ENCODE measurements at places on chromosomes 11 and 22.

DNA sequence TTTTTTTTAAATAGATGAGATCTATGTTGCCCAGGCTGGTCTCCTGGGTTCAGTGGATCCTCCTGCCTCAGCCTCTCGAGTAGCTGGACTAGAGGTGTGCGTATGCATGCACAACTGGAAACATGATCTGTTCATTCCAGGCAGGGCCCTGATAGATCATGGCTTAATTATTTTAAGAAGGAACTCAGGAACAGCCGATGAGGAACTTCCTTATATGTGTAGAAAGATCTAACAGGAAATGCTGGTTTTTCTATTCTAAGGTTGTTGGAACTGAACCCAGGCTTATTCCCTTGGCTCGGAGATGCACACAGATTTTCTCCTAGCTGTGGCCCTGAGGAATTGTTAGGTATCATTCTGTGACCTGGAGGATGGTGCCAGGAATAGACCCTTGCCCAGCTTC, 32.4 kb downstream of the SPECC1L start:
- ATAC-seq = peak; percentile 20

DNA sequence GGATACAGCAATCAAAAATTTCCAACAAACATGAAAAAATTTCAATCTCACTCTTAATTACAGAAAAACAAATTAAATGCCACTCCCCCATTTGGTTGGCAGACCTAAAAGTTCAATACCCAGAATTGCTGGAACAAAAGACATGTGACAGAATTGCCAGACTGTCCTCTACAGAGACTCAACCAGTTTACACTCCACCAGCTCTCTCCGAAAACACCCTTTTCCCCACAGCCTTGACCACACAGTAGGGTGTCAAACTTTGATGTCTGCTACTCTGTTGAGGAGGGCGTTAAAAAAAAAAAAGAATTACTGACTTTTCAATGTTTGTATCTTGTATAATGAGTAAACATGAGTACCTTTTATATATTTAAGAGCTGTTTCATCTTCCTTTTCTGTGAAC, 44.7 kb upstream of the YPEL1 start:
- no peak for ATAC-seq

DNA sequence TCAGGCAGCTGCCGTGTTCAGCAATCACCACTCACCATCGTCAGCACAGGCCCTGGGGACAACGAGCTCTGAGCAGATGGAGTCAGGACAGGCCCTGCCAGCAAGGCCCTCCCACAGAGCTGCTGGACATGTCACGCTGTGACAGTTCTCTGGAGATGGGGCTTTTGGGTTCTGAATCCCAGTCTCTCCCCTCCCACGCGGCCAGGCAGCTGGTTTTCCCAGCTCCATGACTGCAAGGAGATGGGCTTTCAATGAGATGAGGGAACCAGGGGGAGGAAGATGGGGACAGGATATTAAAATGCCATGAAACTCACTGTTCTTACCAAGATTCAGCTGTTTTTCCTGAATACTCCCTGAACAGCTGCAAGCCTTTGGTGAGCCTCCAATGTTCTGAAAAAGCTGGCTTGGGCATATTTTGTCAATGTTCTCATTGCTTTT, 305.9 kb downstream of the BRD1 start:
- no peak for ATAC-seq

GRCh38 chr11:38594895-38595294, 1996.9 kb upstream of the RAG2 start:
- ATAC-seq = no peak

DNA sequence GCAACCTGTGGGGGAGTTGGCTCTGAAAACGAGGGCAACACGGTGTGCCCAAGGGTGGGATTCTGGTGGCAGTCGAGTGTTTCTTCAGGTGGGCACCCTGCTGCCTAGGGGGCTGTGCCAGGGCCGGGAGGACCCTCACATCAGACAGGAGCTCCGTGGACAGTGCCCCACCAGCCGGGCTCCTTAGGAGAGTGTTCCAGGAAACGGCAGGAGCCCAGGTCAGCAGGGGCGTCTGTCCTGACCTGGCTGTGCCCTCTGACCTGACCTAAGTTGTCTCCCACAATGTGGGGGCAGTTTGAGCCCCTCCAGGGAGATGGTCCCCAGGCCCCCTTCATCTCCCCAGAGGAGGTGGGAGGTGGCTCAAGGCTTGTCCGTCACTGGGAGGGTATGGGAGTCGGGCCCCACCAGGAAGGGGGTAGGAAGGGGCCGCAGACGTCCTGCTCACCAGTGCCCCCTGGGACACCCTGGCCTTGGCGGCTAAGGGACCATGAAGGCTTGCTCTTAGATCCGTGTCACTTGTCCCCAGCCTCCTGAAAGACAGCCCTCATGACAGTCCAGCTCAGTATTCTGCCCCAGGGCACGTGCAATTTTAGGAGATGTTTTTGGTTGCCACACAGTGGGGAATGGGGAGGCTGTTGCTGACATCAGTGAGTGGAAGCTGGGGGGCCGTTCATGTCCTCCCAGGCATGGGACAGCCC, 32.2 kb upstream of the GAL start:
- ATAC-seq = no peak

DNA sequence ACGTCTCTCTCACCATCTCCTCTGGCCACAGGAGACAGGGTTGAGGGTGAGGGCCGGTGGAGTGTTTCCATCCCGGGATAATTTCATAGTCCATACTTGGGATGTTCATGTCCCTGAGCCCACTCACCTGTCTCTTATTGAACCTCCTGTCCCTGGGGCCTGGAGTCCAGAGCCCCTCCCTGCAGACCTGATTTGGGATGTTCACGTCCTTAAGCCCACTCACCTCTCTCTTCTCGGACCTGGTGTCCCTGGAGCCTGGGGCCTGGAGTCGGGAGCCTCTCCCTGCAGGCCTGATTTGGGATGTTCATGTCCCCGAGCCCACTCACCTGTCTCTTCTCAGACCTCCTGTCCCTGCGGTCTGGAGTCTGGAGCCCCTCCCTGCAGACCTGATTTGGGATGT, 868.2 kb downstream of the BRD1 start:
- ATAC-seq = no peak

DNA sequence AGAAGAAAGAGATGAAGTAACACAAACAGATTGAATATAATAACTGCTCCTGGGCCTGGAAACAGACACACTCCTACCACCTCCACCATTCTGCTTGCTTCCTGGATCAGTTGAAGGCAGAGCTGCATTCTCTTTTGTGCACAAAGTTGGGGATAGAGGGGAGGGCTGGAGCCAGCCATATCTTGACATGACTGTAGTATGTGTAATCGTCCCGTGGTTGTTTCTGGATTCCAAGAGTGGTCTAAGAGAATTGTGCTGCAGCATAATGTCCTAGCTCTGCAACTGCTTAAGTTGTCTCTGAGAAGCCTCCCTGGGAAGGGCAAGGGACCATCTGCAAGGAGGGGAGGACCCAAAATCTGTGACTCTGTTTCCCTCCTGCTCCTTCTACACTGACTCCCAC, 3.2 kb downstream of the CRY2 start:
- no peak for ATAC-seq

- ATAC-seq = no peak
Measured at GRCh38 chr11:69153661-69154060, 2.1 kb upstream of the SMIM38 start.

DNA sequence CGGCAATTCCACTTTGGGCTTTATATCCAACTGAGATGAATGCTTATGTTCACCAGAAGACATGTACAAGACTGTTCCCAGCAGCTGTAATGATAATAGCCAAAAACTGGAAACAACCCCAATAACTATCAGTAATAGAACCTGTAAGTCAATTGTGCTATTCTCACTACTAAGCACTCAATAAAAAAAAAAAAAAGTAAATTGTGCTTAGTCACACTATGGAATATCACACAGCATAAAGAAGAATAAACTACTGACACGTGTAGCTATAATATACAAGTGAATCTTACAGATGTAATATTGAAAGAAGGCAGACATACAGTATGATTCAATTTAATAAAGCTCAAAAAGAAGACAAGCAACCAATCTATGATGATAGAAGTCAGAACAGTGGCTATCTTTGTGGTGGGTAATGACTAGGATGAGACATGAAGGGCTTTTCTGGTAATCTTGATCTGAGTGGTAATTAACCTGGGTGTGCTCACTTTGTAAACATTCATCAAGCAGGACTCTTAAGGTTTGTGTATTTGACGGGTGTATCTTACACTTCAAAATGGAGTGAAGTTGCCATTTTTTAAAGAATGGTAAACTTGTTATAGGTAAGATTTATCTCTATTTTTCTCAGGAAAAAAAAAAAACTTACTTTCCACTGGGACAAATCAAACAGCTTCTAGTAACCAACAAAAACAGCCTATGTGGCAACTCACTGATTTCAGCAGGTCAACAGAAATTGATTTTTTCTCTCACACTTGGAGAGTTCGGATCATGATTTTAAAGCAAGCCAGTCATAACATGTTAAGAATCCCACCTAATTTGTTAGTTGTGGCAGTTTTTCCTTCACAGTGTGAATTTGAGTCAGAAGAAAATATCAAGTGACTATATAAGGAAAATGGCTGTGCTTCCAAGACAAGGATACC, 84.2 kb downstream of the CCDC83 start:
- no peak for ATAC-seq

GRCh38 chr22:20021196-20022181, 579 bp downstream of the TANGO2 start:
- peak; percentile 6 for ATAC-seq

DNA sequence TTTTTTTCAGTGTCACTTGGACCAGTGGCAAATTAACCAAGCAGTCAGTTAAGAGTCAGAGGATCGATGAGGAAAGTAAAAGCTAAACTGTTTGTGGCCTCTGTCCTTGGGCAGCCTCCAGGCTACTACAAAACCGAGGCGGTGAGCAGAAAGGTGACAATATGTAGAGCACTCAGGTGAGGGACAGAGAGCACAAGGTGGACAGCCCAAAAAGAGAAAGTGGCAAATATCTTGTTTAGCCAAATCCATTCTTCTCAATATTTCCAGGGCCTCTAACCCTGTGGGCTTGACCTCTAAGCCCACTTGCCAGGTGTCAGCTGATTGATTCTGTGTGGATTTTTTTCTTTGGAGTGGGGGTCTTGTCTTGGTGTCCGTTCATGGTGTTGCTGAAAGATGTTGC, 4202.2 kb upstream of the OR11H1 start:
- no peak for ATAC-seq

- no peak for ATAC-seq
Measured at GRCh38 chr11:27398400-27398770, 35.4 kb upstream of the CCDC34 start.

- no peak for ATAC-seq
Measured at GRCh38 chr11:72048766-72049460, 31.4 kb downstream of the NUMA1 start.

- ATAC-seq = no peak
Measured at GRCh38 chr11:6132431-6132830, 24.9 kb downstream of the OR56B4 start.

DNA sequence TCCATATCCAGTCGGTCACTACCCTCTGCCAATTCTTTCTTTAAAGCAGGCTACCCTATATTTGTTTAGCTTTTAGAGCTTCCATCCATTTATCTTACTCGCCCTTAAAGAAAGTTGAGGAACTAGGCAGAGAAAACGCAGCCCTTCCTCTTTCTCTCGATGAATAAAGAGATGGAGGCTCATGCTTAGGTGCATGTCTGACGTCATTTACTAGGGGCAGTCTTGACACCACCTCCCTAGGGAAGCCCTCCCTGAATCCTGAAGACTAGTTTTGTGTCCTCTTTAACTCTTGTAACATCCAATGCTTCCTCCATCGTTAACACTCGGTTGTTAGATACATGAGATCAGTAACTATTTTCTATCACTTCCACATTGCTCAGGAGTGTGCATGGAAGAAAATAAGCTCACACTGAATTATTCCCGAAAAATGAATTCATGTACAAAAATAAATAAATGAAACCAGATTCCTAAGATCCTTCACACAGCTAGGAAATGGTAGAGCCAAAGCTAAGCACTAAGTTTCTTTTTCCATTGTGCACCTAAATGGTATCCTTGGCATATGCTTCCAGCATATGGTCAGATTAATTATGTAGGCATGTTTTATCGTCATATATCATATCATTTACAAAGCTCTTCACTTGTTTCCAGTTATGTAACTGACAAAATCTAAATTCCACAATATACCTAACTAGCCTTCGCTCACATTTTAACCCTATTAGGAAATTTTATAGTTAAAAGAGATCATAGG, 291.2 kb downstream of the OPCML start:
- no peak for ATAC-seq

GRCh38 chr22:48090332-48090672, 1327.9 kb downstream of the TBC1D22A start:
- no peak for ATAC-seq

GRCh38 chr11:20388096-20389055, 860 bp downstream of the PRMT3 start:
- ATAC-seq = no peak

GRCh38 chr22:46800102-46800857, 37.8 kb downstream of the TBC1D22A start:
- ATAC-seq = no peak

DNA sequence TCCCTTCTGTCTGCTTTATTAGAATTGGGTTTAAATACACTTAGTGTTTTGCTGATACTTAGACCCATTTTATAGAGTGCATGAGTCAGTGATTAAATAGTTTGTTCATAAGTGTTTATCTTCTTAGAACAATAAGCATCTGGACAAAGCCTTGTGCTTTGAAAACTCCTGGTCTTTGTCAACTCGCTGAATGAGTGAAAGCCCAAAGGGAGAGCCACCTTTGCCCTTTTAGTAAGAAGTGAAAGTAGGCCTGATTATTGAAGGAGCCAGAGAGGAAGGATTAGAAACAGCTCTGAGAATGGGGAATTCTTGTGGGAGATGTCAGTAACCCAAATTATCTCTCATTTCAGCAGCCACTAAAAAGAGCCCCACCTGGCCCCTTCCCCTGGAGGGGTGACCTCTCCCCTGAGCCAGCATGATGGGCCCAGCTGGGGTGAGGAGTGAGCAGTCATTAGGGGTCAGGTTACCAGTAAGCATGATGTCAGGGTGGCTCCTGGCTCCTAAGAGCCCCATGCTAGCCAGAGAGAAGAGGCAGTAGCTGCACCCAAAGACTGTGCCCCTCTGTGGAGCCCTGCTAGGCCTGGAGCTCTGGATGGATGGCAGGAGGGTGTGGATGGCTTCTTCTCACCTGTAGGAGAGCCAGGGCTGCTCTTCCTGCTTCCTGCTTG, 125.1 kb upstream of the E2F8 start:
- ATAC-seq = no peak

DNA sequence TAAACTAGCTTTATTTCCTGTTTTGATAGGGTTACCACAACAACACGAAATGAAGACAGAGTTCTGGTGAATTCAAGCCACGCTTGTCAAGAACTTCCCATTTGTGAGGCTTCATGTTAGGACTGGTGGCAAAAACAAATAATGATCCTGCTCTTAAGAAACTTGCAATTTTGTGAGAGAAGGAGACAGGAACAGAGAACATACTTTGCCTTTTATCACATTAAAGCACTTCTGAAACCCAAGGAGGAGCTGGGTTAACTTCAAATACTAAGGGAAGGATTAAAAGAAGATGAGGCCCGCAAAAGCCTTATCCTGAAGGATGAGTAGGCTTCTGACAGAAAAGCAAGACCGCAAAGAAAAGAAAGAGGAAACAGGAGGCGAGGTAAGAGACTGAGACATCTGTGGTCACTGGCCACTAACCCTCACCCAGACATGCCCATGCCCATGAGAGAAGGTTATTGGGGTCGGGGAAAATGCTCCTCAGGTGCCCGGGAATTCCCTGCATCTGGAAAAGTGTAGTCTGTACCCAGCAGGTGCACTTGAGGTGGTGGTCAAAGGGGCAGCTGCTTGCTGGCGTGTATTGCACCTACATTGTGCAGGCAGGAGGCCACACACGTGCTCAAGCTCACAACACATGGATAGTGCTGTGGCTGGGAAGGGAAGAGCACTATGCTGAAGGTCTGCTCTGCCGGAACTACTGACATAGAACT, 50.5 kb downstream of the MAPK1 start:
- peak; percentile 75 for ATAC-seq
